ENCODE measurements at places on chromosomes 13 and 19.

GRCh38 chr19:39916851-39917396 is 17.5 kb downstream of the FCGBP start:
- DNase-seq: no peak

DNA sequence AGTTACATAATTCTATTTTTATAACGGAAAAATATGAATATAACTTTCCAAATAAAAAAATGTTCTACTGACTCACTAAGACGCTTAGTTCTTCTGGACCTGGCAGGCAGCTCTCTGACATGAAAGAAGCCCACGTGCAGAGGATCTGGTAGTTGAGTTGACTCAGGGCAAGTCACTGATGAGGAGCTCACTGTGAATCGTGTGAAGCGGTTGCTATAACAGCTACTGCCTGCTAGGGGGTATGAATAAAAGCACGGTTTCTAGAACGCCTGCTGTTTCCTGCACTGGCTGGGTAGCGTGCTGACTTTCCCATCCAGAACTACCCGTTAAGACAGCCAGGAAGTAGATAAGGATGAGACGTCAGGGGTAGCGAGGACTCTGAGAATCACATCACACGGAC is 54.7 kb upstream of the WASF3 start:
- DNase-seq: peak; percentile 10

- peak; percentile 23 for DNase-seq
Observed at GRCh38 chr19:10043286-10043927, 30.1 kb downstream of the RDH8 start.

DNA sequence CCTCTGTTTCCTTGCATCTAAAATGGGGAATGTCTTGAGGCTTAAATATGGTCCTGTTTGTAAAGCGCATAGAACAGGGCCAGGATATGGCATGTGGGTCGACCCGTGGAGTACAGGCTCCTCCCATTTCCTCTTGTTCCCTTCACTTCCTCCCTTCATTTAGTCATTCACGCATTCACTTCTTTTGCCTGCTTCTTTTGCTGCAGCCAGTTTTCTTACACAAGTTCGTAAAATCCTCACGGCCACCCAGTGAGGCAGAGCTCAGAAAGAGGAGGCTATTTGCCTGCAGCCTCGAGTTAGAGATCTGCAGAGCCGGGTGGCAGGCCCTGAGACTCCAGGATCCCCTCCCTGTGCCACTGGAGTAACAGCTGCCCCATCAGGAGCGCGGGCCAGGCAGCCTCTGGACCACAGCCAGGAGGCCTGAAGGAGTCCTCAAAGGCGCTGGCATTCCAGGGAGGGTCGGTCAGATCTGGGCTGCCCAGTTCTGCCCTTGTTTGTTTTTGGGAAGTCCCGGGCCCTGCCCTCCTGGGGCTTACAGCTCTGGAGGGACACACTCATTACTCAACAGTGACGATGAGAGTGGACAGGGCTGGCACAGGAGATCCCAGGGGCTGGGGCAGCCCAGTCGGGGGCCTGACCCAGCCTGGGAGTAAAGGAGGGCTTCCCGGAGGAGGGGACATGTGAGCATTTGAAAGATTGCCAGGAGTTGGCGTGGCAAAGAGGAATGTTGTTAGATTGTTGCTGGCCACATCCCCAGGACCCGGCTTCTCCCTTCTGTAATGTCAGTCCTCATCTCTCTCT is 4.6 kb downstream of the PPP5C start:
- peak; percentile 21 for DNase-seq

DNA sequence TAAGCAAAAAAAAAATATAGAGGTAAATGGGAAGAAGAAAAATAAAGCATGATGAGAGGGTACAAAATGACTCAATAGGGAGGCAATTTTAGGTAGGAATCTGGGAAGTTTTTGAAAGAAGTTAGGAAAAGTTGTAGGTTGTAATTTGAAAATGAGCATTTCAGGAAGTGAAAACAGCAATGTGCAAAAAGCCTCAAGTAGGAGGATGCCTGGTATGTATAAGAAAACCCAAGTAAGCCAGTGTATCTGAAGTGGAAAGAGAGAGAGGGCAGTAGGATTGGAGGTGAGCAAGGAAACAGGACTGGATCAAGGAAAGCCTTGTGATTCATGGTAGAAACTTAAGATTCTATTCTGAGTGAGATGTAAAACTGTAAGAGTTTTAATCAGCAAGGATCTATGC is 121.6 kb upstream of the SPRY2 start:
- no peak for DNase-seq

DNA sequence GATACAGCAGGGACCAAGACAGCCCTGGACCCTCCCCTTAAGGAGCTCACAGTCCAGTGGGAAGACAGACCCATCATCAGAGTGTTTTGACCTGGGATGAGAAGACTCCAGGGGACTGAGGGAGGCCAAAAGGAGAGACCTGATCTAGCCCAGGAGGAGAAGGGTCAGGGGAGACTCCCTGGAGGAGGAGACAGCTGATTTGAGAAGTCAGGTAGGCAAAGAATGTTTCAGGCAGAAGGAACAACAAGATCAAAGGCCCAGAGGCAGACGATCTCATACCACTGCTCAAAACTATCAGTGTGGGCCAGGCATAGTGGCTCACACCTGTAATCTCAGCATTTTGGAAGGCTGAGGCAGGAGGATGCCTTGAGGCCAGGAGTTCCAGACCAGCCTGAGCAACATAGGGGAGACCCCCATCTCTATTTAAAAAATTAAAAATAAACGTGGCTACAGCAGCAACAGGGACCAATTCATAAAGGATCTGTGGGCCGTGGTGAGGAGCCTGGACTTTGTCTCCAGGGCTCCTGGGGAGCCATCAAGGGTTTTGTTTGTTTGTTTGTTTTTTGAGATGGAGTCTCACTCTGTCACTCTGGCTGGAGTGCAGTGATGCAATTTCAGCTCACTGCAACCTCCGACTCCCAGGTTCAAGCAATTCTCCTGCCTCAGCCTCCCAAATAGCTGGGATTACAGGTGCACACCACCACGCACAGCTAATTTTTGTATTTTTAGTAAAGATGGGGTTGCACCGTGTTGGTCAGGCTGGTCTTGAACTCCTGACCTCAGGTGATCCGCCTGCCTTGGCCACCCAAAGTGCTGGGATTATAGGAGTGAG is 2.2 kb upstream of the COX6B1 start:
- no peak for DNase-seq

DNA sequence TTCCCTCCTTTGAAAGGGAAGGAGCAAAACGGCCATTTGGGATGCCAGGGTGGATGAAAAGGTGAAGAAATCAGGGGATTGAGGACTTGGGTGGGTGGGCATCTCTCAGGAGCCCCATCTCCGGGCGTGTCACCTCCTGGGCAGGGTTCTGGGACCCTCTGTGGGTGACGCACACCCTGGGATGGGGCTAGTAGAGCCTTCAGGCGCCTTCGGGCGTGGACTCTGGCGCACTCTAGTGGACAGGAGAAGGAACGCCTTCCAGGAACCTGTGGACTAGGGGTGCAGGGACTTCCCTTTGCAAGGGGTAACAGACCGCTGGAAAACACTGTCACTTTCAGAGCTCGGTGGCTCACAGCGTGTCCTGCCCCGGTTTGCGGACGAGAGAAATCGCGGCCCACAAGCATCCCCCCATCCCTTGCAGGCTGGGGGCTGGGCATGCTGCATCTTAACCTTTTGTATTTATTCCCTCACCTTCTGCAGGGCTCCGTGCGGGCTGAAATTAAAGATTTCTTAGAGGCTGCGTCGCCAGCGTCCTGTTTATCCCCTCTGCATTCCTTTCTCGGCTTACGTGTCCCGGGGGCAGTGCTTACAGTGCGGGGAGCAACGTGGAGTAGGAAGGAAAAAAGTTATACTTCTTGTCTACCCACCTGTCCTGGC is 15.2 kb upstream of the S1PR4 start:
- peak; percentile 80 for DNase-seq

- peak; percentile 46 for DNase-seq
Observed at GRCh38 chr19:32322541-32322940, 22.9 kb upstream of the ZNF507 start.

DNA sequence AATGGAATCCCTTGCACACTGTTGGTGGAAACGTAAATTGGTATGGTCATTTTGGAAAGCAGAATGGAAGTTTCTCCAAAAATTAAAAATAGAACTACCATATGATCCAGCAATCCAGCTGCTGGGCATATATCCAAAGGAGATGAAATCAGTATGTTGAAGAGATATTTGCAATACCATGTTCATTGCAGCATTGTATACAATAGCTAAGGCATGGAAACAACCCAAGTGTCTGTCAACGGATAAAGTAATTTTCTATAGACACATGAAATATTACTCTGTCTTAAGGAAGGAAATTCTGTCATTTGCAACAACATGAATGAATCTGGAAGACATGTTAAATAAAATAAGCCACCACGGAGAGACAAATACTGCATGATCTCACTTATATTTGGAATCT is 124.7 kb downstream of the GPC5 start:
- no peak for DNase-seq

GRCh38 chr19:2811735-2812413 is 7.8 kb upstream of the ZNF554 start:
- no peak for DNase-seq

- no peak for DNase-seq
Observed at GRCh38 chr13:76017861-76018556, 381.9 kb downstream of the LMO7 start.

DNA sequence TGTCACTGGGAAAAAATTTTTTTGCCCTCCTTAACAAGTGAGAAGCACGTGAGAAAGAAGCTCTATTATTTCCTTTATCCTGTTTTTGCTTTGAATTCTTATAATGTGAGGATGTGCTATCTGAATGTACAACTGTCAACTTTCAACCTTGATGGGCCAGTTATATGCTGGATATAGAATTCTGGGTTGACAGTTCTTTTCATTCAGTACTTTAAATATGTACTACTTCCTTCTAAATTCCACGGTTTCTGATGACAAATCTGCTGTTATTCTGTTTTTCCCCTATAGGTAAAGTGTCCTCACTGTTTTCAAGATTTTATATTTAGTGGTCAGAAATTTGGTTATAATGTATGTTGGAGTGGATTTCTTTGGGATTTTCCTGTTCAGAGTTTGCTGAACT is 29.9 kb downstream of the ZDHHC20 start:
- no peak for DNase-seq

DNA sequence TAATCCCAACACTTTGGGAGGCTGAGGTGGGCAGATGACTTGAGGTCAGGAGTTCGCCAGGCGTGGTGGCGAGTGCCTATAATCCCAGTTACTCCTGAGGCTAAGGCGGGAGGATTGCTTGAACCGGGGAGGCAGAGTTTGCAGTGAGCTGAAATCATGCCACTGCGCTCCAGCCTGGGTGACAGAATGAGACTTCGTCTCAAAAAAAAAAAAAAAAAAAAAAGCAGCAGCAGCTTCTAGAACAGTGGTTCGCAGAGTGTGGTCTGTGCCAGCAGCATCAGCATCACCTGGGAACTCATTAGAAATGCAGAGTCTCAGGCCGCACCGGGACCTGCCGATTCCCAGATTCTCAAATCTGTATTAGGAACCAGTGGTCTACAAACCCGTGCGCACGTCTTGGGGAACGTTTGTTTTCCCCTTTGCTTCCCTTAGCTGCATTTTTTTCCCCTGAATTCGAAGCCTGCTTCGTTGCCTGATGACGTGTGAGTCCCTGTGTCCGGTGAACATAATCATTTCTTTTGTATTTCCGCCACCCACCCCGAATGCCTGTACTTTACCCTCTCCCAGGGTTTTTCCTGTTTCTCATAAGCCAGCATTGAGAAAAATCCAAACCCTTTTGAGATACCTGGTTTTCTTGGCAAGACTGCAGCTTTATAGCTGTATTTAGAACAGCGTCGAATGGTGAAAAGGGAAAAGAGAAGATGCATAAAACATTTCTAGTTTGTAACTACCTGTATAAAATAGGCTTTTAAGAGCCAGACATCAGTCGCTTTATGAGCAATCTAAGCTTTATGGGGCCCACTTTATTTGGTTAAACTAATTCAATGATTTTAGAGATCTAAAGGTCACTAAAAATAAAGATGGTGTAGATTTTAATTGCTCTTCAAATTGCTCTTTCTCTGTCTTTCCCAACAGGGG is 49.8 kb downstream of the BICRA start:
- DNase-seq: no peak

GRCh38 chr13:94168783-94169453 is 310.6 kb downstream of the DCT start:
- no peak for DNase-seq

DNA sequence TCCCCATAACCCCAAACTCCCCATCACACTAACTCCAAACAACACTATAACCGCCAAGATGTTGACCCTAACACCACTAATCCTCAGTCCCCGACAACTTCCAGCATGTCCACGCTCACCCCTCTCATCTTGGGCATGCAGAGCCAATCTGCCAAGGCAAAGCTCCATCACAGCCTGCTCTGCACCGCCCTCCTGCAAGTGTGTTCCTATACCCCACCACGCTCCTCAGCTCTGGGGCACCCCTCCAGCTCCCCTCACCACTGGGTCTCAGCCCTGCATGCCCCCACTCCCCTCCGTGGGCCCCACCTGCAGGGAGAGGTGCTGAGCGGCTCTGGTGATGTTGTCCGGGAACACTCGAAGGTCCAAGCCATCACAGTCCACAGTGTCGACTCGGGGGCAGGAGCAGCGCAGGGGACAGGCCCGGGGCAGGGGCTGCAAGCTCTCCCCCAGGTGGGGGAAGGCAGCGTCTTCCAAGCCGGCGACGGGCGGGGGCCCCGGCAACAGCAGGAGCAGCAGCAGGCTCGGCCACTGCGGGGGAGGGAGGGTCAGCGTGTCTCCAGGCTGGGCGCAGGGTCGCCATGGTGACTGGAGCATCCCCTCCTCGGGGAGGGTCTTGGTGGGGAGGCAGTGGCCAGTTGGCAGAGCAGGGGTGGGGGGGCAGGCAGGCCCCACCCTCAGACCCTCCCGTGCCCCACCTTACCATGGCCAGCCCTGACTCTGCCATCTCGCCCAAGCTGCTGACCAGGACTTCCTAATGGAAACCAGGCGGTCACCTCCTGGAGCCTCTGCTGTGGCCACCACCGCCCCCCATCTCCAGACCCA is 527 bp downstream of the PODNL1 start:
- no peak for DNase-seq

- DNase-seq: no peak
Observed at GRCh38 chr13:39451301-39451700, 151.7 kb downstream of the LHFPL6 start.

GRCh38 chr19:45508861-45509691 is 1.8 kb downstream of the VASP start:
- peak; percentile 57 for DNase-seq

GRCh38 chr19:32611161-32611560 is 30.2 kb downstream of the PDCD5 start:
- DNase-seq: no peak

GRCh38 chr13:37905736-37906135 is 36.2 kb upstream of the TRPC4 start:
- DNase-seq: no peak

- DNase-seq: no peak
Observed at GRCh38 chr19:41435936-41436673, 3.6 kb downstream of the DMAC2 start.

Measured in PC-3 (cell line).